Stomach (tissue), 19 donors: ENCODE measurements at places on chromosomes 3 and 15.
A peak's percentile ranks its signal among the peaks of the same experiment; 100 is the strongest.

GRCh38 chr3:55078876-55079275, 151.0 kb upstream of the LRTM1 start:
- DNase-seq = no peak

DNA sequence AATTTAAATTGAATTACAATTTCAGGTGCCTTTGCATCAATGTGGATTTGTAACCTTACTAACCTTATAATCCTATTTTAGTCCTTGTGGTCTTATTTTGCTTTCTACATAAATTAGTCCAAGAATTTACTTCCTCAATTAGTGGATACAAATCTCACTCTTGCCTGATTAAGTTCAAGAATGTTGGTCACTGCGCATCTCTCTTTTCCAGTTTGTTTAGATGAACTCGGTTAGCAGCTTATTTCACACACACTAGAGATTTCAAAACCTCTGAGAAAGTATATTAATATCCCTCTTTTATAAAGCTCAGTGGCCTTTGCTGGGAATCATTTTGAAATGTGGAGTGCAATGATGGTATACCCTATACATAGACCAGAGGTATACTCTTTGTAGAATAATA, 243.4 kb downstream of the DTWD1 start:
- no peak for DNase-seq

DNA sequence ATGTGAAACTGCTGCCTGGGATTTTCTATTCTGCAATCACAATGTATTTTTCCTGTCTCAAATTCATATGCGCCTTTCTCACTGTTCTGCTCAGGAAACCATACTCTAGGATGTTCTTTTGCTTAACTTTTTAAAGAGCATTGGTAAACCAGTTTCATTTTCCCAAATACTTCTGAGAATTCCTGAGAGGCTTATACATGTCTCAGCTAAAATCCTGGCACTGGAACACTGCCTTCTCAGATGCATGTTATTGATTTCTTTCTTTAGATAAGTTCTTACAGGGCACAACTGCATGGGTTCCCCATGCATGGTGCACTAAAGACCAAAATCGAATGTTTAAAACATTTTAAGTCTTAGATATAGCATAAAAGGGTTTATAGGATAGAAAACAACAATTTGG, 178.3 kb upstream of the PLSCR5 start:
- no peak for DNase-seq

GRCh38 chr3:177460047-177460446, 262.8 kb upstream of the TBL1XR1 start:
- DNase-seq = no peak

- peak; percentile 73 for DNase-seq
Measured at GRCh38 chr15:31977812-31978661, 52.3 kb upstream of the CHRNA7 start.

DNA sequence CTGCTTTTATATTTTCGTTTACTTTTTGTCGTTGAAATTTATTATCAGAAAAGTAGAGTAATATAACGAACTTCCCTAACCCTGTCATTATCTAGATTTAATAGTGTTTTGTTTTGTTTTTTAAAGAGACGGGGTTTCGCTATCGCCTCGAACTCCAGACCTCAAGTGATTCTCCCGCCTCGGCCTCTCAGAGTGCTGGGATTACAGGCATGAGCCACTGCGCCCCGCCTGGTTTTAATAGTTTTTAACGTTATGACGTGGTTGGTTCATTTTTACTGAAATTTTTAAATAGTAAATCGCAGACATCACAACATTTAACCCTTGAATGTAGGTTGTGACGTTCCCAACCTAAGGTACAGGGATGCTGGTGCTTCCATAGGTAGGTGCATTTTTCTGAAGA, 1.0 kb downstream of the NGRN start:
- DNase-seq = peak; percentile 23
